ENCODE measurements at places on chromosomes 4 and X.

DNA sequence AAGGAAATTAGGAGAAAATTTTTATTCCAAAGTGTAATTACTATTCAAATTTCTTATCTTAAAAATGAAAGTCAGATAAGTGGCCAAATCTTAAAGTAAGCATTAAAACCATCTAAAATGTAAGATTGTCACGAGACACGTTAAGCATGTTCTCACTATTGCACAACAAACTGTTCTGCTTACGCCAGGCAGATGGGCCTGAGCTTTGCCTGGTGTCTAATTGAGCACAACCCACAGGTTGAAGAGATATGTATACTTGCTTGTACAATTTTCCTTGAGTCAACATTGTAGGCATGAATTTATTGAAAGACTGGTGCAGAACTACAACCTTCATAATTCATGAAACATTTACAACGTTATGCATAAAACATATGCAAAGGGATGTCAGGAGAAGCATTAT is 3.9 kb downstream of the RNF128 start:
- no peak for DNase-seq

DNA sequence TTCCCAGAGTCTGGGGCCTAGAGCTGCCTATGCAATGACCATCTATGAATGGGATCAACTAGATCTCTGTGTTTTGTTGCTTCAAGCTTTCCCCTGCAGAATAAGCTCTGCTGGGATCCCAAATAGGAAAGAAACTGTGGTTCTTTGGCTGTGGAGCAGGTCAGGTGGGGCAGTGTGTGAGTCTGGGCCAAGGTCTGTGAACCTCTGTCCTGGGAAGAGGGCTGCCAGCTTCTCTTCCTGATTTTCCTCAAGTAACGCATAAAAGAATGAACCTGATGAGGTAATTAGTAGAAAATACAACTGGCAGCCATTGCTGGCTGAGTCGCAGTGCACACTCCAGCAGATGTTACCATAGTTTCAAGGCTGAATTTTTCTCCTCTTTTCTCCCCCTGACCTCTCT is 4.6 kb upstream of the PIN4 start:
- DNase-seq = no peak

GRCh38 chr4:17966312-17966711 is 55.2 kb downstream of the LCORL start:
- DNase-seq = no peak

DNA sequence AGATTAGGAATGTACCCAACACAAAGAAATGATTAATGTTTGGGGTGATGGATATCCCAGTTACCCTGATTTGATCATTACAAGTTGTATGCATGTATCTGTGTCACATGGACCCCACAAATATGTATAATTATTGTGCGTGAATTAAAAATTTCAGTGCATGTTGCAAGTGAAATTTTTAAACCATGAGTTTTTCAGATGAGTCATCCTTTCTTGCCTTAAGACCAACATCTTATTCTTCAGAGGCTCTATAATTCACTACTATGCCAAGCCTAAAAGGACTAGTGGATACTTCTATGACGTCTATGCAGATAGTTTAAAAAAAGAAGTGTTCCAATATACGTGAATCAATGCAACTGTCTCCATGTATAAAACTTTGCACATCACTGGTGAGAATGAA is 113.0 kb upstream of the SH3RF1 start:
- DNase-seq = no peak

DNA sequence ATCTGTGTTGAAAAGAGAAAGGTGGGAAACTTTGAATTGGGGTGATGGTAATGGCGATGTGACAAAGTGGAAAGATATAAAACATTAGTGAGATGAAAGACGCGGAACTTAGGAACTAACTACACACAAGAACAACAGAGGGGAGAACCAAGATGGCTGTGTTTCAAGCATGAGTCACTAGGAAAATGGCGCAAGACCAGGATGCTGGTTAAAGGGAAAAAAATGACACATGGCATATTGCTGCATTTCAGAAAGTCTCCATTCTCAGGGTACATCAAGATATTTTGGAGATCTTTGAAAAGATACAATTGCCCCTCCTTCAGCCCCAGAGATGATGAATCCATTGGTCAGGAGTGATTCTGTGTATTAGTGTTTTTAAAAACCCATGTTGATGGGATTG is 164.4 kb downstream of the FBXO8 start:
- no peak for DNase-seq

DNA sequence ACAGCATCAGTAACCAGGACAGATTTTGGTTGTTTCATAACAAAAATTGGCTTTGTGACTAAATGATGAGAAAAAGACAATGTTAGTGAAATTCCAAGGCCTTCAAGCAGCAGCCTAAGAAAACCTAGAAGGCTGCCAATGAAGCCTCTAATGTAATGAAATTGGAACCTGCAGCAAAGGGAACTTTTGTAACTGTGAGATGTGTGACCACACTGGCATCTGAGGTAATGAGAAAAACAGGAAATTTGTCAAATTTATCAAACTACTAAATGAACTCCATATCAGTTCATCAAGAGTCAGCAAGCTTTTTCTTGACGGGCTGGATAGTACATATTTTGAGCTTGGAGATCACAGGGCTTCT is 30.4 kb upstream of the EMCN start:
- DNase-seq = no peak

- DNase-seq = no peak
Measured at GRCh38 chr4:2390146-2390545, 28.3 kb downstream of the ZFYVE28 start.
